ENCODE measurements at places on chromosomes 4 and X.
A peak's percentile ranks its signal among the peaks of the same experiment; 100 is the strongest.

- DNase-seq, result no peak
Measured at GRCh38 chr4:118774321-118774720, 61.6 kb downstream of the SEC24D start.

- DNase-seq, result no peak
Measured at GRCh38 chr4:72136429-72136828, 104.6 kb downstream of the NPFFR2 start.

- no peak for DNase-seq
Measured at GRCh38 chrX:151901826-151902225, 10.9 kb upstream of the MAGEA4 start.

DNA sequence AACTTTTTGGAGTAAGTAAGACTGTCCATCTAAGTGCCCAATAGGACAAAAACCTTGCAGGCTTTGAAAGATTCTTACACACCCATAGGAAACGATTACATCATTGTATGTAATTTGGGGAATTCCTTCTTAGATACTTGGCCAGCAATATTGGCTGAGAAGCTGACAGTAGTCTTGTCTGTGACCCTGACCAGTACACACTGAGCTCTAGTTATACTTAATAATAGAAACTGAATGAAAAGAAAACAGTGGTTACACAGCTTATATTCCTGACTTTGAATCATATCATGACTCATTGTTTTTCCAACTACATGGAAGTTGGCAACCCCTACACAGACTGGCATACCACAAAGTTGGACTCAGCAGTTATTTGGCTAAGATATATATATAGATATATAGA lies 7.1 kb upstream of the TLR2 start:
- DNase-seq, result no peak

DNA sequence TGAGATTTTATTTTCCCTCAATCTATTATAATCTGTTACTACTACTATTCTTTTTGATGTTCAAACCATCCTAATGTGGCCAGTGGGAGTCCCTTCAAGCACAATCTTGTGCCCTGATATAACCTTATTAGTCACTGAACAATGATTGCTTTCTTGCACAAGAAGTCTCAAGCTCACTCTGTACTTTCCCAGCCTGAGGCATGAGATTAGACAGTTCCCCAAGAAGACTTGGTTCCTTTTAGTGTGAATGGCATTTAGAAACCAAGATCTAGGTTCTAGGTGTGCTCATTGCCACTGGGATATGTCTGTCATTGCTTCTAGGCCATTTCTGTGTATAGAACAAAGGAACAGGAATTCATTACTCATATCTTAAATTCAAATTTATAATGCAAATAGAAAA lies 28.0 kb upstream of the RBM41 start:
- DNase-seq, result no peak

DNA sequence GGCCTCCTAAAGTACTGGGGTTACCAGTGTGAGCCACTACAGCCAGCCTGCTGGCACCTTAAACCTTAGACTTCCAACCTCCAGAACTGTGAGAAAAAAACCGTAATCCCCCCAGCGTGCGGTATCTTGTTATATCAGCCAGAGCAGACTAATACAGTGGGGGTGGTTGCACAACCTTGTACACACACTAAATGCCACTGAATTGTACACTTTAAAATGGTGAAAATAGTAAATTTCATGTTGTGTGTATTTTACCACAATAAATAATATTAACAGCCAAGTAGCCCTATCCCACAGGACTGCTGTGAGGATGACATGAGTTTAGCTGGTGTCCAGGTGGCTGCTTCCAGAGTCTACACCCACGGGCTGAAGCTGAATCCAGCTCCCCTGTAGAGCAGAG lies 38.8 kb downstream of the ZBTB49 start:
- no peak for DNase-seq

DNA sequence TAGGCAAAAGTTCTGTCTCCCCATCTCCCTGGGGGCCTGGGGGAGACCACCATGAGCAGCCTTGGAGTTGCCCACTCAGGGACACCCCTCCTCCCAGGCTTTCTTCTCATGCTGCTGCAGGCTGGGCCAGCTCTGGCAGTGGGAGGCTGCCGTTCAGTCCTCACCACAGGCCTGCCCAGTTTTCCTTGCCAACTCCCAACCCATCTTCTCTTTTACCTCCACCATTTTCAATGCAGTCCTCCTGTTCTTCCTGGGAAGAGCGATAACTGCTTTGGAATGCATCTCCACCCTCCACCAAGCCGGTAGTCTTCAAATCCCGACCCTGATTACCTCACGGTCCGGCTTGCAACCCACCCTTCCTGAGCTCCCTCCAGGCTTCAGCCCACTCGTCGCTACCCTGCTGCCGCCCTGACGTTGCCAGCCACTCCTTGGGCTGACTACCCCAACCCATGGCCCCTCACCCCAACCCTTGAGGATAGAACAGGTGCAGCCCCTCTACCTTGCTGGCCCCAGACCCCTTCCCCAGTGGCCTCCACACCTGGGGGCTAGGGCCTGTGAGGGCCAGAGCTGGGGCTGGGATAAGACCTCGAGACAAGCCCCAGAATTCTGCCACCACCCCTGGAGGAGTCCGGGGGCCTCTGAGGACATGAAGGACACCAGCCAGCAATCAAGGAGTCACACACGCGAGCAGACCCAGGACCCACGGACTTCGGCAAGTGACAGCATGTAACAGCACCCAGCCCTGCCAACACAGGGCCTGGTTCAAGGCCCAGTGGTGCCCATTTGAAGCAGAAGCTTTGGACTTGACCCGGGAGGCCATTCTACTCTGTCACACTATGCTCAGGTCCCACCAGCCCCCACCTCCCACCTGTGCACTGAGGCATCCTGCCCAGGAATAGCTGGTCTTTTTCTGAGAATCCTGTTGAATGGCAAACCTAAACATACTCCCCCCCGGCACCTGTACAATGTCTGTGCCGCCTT lies 9.2 kb downstream of the WDR1 start:
- DNase-seq, result no peak

DNA sequence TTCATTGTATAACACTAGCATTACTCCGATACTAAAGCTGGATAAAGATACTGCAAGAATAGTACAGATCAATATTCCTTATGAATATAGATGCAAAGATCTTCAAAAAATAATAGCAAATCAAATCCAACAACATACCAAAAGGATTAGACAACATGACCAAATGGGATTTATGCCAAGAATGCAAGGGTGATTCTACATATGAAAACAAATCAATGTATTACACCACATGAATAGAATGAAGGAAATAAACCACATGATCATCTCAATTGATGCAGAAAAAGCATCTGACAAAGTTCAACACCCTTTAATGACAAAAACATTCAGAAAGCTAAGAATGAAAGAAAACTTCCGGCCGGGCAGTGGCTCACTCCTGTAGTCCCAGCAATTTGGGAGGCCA lies 42.8 kb downstream of the CUL4B start:
- DNase-seq, result peak; percentile 19

DNA sequence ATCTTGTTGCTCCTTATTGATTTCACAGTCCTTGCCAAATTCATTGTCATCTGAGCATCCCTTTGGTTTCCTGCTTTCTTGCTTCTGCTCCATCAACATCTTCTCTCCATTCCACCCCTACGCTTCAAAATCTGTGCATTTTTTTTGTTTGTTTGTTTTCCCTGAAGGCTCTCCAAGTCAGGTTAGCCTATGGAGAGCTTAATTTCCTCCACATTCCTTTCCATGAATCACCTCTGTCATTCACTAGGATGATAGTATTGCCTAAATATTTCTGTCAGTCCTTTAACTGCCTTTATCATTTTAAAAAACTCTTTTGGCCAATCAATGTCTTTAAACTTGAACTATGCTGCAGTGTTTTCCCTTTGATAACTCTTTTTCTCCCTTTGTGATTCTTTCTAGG lies 67.7 kb downstream of the PPARGC1A start:
- DNase-seq, result no peak

DNA sequence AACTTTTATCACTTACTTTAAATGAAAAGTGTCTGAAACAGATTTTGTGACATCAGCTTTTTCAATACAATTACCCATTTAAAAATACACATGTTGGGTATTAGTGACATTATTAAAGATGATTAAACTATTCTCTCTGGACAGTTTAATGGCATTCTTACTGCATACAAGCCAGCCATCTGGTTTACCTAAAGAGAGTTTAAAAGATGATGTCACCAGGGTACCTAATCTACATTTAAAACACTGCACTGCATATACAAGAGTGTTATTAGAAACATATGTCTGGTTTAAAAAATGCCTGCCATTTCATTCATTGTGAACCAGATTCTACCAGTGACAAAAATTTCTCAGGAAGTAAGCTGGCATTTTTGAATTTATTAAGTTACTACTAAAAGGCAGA lies 919.1 kb downstream of the ADGRL3 start:
- DNase-seq, result no peak

DNA sequence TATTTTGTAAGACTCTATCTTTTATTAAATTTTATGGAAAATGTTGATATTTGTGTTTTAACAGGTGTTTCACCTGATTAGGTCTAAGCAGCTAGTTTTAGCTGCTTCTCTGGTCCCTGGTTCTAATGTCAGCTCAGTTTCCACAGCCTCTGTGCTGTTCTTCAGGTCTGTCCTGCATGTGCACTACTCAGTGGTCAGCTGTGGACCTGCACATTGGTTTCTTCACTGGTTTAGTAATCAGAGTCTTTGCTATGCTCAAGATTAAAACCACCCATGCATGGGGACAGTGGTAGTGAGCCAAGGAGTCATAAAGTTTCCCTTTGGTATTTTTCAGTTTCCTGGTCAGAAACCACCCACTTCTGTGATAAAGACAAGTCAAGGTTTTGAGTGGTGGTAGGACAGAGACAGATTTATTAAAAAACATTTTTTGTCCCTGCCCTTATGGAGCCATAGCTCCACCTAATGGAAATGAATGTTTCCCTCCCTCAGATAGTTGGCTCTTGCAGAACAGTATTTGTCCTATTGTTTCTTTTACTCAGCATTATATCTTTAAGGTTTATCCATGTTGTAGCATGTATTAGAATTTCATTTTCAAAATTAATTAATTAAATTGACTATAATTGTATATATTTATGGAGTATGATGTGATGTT lies 36.8 kb upstream of the VBP1 start:
- no peak for DNase-seq

DNA sequence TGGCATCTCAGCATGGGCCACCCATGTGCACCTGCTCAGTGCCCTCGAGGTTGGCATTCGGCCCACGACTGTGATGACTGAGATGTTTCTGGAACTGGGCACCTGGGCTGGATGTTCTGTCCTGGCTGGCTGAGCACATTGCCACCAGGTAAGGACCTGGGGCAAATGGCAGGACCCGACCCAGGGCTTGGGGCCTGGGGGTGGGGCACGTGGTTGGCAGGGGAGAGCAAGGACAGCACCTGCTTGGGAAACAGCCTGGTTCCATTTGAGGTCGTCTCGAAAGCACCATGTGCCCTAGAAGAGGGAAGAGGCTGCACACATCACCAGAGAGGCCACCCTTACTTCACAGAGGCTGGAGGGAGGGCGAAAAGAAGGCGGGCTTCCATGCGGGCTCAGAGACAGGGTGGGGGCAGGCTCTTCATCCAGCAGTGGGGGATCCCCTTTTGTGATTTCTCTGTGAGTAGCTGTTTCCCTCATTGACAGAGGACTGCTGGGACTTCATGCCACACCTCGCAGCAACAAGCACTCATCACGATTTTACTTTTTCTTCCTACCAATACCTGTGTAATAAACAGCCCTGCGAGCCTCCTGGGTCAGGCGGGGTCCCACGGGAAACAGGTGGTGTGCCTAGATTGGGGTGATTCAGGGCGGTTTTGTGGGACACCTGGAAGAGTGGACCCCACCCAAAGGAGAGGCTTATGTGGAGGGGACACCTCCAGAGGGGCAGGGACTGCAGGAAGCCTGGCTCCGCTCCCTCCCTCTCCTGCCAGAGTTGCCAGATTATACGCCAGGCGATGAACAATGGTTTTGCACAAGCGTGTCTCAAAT lies 12.0 kb downstream of the TMEM187 start:
- no peak for DNase-seq

DNA sequence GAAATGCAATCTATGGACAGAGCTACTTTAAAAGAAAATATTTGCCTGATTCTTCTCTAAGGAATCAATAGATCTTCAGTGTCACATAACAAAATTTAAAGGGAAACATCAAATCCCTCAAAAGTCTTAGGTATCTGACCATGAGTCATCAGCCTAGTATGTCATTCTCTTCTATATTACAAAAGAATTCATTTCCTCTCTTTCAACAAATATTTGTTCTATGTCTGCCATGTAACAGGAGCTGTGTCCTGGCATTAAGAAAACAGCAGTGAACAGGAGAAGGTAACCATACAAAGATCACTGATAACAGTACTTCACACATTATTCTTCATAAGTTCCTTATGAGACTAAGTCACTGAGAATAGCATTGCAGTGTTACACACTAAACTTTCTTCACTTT lies 243.6 kb upstream of the DKK2 start:
- no peak for DNase-seq

DNA sequence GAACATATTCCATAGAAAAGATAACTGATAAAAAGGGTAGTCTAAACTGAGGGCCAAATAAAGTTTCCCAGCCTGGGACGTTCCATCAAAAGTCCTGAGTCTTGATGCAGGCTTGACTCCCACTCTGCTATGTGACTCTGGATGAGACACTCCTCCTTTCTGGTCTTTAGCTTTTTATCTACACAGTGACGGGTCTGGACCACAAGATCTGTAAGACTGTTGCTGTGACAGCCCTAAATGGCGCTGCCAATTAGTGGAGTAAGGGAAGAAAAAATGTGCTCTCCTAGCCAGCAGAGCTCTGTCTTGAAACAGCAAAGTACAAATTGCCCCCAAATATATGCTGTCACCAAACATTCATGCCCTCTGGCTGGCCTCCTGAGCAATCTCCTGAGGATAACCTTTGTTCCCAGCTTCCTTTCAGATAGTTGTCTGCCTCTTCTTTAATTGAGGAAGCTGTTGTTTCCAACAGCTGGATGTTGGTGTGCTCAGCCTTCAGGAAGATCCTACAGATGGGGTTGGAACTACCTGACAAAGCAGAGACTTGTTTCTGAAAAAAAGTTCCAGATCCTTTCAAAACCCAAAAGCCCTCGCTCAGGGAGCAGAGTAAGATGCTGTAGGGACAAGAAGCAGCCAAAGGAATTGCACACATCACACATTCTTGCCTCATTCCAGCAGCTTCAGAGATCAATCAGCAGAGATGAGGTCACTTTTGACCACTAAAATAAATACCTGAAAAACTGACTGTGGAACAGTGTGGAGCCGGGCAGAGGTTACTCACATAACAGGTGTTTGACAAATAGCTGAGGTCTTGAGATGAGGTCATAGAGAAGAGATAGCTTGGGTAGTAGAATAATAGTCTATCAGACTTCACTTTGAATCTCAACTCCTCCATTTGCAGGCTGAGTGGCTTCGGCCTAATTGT lies 383.4 kb upstream of the FGF13 start:
- no peak for DNase-seq

GRCh38 chrX:34559325-34559724 lies 97.8 kb downstream of the TMEM47 start:
- DNase-seq, result no peak

GRCh38 chr4:61886131-61886530 lies 686.0 kb downstream of the ADGRL3 start:
- DNase-seq, result peak; percentile 26
